ENCODE measurements at places on chromosomes 11 and 22. TPM values are rescaled to one million over a fixed set of nuclear protein-coding genes. Genes with fewer than 3 reads are reported as not detected.

DNA sequence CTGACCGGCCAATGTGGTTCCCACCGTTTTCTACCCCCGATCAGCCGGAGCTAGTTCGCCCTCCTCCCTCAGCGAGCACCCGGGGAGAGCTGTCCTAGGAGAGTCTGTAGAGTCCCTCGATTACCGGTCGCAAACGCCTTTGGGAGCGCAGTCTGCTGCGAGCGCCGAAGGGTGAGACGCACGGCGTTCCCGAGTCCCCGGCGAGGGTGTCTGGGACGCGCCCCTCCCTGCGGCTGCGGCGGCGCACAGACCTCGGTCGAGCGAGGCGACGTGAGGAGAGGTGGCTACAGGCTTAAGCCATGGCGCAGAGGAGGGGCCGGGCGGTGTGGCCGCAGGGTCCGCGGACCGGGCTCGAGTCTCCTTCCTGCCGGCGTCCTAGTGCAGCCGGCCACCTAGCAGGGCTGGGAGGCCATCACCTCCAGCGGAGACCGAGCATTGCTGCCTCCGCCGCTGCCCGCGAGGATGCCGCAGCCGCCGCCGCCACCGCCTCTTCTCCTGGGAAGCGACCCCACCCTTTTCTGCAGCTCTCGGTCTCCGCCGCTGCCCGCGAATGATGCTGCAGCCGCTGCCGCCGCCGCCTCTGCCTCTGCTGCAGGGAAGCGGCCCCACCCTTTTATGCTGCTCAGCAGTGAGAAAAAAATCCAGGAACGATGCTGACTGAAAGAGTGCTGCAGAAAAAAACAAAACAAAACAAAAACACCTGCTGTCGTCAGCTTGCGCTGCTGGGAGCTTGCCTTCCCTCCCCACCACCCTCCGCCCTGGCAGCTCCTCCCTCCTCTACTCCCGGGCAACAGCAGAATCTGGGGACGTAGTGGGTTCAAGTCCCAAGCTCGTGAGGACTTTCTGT is at the start of gene MAP6:
Gene MAP6, minus strand, starts transcription at position 588 of the 847 bp plus-strand sequence. CDS start 669 bp downstream, outside the sequence.
- DNase-seq = peak; percentile 38

ENTHD1 gene
- total RNA-seq = 0.64 TPM

ST14 gene
- not detected for total RNA-seq

DNA sequence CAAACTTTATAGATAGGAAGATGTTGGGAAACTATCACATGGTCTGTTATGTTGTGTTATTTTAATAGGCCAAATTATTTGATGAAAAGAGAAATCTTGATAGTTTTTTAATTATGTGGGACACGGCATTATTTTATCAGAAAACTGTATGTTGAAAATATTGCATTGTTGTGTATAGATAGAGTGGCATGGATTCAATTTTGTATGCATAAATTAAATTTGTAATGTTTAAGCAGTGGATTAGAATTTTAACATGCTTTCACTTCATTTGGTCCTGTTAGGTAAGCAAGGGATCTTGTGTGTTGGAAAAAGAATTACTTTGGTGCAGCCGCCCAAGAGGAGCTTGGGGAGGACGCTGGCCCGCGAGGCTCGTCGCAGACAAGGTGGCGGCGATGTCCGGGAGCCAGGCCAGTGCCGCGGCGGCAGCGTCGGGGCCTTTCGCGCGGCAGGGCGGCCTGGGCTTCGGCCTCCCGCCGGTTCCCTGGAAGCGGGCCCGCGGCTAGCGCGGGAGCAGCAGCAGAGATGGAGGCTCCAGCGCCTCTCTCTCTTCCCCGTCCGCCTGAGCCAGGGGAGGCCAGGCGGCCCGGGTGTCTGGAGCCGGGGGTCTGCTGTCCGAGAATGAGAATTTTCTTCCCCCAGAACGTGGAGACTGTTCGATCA is 82.7 kb downstream of the GGT1 start:
- DNase-seq = no peak

FOSL1 gene
- 8.2 TPM for total RNA-seq

DNA sequence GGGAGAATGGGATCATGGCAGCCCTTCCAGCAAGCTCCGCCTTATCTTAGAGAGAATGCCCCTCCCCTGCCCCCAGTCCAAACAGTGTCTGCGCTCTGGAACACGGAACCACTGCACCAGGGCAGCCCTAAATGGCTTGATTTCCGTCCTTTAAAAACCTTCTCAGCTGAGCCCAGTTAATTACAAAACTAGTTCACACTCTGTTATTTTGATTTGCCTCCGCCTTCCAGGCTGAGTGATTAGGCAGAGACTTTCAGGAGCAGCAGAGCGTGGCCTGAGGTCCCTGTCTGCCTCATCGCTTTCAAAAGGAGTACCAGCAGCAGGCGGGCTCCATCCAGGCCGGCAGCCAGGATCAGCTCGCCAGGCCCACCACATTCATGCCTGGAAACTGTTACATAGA is 313.0 kb downstream of the BRD1 start:
- no peak for DNase-seq

All from activated naive CD4-positive, alpha-beta T cell treated with anti-CD3 and anti-CD28 coated beads for 36 hours (primary cell).